ENCODE measurements at places on chromosomes 1 and 21.

- no peak for DNase-seq
These were observed 20.2 kb upstream of the GPR157 start for GRCh38 chr1:9149151-9149550.

DNA sequence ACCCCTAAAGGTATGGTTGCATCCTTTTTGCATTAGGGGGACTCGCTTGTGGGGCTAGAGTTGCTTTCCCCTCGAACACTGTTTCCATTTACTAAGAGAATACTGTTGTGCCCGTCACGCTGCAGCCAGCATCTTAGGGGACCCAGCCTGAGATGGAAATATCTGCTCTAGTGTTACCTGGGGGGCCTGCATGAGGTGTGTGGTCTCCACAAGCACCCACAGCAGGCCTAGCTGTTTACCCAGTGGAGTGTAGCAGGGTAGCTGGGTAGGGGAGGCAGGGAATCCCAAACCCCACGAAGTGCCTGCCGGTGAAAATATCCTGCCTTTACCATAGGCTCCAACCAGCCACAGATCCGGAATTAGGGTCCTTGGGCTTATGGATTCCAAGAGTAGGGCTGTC, 303.6 kb downstream of the PTPRU start:
- no peak for DNase-seq

- DNase-seq = no peak
These were observed 46.7 kb downstream of the SYF2 start for GRCh38 chr1:25185409-25186160.

- DNase-seq = no peak
These were observed 2.0 kb downstream of the GLUL start for GRCh38 chr1:182389619-182390047.

DNA sequence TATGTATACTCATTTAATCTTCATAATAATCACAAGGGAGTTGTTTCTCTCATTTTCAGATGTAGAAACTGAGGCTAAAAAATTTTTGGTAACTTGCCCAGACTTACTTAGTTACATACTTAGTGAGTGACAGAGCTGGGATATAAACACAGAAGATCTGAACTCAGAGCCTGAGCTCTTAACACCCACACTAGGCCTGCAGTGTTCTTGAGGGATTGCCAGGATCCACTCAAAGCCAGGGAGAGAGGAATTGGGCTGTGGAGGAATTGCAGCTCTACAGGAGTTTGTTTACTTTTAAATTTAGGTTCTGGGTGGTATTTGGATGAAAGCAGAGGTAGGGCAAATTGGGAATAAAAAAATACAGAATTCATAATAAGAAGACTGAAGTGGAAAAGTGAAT, 515.1 kb upstream of the PLXNA2 start:
- DNase-seq = no peak

DNA sequence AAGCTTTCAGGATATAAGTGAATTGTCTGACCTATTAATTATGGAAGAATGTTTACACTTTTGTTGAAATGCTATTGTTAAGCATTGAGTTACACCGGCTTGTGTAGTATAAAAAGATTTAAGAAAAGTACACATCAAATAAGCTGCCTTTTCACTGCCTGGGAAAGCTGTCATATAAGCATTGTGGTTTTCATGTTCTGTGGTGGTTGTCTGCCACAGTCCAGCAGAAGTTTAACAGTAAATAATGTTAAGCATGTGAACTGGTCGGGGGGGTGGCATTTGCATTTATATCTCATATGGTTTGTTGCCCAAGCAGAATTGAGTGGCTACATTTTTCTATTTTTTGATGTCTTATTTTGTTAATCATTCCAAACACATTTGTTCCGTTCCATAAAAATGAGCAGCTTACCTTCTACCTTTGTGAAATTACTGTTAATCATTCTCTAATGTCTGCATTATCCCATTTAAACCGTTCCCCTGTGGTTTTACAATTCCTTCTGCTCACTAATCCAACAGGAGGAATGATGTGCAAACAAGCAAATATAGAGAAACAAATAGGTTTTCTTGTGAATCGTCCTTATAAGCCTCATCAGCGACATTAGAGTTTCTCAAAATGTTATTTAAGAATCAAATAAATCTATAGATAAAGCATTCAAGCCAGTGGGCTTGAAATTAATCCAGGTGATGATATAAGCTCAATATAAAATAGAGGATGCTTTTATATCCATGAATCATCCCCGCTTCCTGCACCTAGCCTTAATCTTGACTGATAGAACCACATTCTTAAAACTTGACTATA, 160.8 kb upstream of the SAMSN1 start:
- no peak for DNase-seq

- no peak for DNase-seq
These were observed 9.3 kb downstream of the SPATA45 start for GRCh38 chr1:212838145-212838544.

DNA sequence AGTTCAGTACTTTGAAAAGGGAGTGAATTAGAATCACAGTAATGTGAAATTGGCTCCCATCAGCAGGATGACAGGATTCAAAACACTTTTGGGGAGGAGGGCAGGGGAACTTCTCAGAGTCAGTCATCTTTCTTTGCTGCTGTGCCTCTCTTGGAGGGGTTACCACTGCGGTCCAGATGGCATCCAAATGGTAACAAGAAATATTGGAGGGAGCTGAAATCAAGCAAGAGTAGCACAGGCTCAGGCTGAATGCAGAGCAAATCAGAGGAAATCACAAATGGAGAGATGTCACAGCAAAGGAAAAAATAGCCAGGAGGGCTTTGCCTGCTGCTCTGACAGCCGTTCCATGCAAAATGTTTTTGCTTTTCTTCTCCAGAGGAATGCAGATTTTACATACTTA, 75.0 kb upstream of the C8B start:
- DNase-seq = no peak

- DNase-seq = peak; percentile 65
These were observed 24.8 kb downstream of the S100A6 start for GRCh38 chr1:153510984-153511410.

DNA sequence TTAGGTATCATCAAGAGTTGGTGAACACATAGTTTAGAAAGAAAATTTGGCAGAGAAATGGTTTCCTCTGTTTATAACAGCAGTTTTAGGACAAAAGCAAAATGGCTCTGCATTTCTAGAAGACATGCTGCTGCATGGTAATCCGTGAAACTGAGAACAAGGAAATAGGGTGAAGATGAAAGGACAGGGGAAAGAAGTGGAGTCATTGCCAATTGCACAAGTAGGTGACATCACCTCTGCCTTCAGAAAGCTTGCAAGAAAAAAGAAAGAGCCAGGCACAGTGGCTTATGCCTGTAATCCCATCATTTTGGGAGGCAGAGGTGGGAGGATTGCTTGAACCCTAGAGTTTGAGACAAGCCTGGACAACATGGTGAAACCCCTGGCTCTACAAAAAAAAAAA, 217.6 kb downstream of the LMX1A start:
- DNase-seq = no peak

DNA sequence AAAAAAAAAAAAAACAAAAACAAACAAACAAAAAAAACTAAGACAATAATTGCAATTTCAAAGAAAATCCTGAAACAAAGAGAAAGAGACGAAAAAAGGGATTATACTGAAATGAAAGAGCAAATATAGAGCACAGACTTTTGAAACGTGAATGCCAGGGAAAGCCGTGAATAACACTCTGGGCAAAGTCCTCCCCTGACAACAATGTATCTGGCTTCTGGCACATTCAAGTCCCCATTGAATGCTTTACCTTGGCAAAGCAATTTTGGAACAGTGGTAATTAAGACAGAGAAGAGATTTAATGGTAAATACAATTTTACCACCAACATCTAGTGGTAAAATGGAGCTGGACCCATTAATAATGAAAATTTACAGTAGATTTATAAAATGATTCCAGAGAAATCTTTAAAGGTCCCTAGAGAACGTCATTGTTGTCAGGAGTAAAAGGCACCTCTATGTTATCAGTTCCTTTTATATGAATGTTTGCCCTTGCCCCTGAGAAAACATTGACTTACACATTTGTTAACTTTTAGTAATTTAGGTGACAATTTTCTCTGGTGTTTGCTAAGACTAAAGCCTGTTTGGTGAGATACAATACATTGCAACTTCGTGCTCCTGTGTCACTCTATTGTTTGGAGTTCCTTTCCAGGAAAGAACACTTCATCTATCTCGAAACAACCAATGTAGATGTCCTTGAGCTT, 89.7 kb downstream of the GREM2 start:
- no peak for DNase-seq

DNA sequence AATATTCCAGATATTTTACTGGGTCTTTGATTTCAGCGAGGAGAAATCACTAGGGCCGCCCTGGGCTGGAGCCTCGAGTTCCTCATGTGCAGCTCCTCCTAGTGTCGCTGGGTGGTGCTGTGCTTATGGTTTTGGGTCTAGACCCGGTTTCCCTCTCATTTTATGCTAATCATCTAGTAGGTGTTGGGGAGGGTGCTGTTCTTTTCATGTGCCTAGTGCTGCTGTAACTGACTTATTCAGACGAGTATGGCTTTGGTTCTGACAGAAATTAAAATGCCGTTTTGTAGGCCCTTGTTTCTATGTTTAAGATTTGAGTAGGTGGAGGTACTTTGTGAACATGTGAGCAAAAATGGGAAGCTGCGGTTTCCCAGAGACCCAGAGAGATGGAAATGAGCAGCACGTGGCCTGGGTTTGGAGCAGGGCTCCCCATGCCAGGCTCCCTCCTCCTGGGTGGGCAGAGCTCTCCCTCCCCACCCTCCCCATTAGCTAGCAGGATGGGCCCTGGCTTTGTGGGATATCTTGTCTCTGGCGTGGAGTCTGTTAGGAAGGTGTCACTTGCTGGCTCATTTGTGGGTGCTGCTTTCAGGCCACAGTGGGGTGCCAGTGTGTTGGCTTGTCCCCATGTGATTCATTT, 74.0 kb upstream of the GPR88 start:
- no peak for DNase-seq

DNA sequence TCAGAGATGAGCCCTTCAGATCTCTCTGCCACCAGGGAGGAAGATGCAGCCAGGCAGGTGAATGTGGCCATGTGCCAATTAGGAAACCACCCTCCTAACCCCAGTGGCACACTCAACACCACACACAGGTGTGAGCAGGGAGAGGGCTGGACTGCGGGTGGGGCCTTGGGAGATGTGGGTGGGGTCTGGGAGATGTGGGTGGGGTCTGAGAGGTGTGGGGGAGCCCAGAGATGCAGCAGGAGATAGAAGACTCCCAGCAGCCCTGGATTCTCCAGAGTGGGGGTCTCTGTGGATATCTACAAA, 43.2 kb upstream of the COL6A1 start:
- DNase-seq = no peak

GRCh38 chr1:44316231-44316759, 38.8 kb downstream of the ERI3 start:
- no peak for DNase-seq

DNA sequence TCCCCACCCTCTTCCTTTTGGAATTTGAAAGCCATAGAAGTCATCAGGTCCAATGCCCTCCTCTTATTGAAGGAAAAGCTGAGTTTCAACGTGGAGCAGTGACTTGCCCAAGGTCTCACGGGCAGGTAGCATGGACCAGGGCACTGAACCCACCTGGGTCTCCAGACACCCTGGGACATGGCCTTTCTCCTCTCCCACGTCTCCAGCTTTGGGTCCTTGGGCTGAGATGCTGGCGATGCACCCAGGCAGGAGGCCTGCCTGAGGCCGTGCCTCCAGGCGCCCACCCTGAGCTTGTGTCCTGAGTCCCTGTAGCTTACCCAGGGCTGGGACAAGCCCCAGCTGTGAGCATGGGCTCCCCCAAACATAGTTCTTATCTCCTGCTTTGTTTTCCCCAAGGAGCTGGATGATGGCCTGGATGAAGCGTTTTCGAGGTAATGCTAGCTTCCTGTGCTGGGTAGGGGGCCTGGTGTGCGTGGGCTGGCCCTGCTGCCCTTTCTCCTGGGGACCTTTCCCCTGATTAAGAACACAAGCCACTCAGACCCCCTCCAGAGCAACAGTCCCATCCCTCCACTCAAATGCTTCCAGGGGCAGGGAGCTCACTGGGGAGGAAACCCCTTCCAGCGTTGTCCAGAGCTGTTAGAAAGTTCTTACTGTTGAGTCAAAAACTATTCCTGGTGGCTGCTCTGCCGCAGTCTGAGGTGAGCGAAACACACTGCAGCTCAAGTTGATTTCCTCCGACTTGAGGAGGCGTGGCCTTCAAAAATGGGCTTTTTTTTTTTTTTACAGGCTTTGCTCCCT, 21.6 kb downstream of the LDLRAP1 start:
- DNase-seq = no peak

GRCh38 chr1:10776190-10776905, 20.1 kb downstream of the CASZ1 start:
- DNase-seq = no peak

GRCh38 chr1:118998171-118998570, 10.0 kb upstream of the TBX15 start:
- DNase-seq = no peak

DNA sequence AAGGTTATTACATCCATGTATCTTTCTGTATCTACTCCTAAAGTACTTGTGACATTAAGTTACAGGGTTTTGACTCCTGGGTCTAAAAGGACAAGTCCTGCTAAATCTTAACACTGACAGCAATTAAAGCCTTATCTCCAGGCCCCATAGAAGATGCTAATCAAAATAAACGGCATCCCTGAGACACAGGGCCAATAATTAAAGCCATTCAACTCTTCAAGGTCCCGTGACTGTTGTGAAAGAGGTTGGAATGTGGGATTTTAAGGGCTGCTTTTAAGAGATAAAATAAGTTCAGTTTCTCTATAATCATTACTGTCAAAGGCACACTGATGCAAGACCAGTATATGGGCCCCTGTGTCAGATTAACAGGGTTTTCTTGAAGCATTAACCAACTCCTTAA, 8.3 kb downstream of the DNAI4 start:
- DNase-seq = no peak

DNA sequence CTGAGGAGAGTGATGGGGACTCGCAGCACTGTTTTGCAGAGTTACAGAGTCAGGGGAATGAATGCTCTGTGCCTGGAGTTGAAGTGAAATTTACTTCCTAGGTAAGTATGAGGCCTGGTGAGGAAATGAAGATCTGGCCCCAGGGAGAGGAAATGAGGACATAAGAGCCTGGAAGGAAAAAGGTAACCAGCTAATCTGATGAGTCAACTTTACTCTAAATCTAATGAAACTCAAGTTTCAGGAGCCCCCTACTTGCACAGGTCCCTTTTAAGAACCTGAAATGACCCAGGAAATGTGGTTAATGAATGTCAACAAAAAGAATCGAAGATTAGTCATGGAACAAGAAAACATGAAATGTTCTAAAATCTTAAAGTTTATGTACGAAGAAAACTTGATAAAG, 599.0 kb downstream of the AGBL4 start:
- DNase-seq = no peak

DNA sequence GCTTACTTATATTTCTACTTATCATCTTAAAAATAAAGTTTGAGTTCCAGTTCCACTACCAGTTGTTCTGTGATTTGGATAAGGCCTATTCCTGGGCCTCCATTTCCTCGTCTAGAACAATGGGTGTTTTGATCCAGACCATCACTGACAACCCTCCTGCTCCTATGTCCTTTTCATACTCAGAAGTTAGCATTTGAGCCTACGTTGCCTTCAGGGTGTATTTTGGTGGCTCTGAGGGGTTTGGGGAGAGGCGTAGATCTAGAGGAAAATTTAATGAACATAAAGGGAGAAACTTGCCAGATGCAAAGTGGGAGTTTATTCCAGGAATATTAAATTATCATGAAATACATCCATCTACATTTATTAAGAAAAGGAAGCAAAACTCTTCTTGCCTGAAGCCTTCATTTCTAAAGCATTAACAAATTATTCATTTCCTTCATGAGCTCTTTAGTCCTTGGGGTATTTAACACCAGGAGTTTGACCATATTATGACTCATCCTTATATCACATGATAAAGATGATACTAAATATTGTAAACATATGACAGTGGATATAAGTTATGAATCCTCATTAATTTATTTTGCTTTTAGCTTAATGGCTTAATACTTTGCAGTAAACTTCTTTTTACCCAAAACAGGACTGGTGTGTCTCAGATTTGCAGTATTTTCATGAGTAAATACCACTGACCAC, 47.2 kb upstream of the SYT14 start:
- no peak for DNase-seq
